GM03348 (cell line): ENCODE measurements at places on chromosomes 2 and 18.

- DNase-seq = no peak
These were observed 19.0 kb downstream of the SNED1 start for GRCh38 chr2:241017228-241017940.

GRCh38 chr2:146244131-146244530, 1600.7 kb upstream of the ACVR2A start:
- DNase-seq = no peak

GRCh38 chr2:15812187-15812780, 128.1 kb upstream of the MYCN start:
- DNase-seq = no peak

DNA sequence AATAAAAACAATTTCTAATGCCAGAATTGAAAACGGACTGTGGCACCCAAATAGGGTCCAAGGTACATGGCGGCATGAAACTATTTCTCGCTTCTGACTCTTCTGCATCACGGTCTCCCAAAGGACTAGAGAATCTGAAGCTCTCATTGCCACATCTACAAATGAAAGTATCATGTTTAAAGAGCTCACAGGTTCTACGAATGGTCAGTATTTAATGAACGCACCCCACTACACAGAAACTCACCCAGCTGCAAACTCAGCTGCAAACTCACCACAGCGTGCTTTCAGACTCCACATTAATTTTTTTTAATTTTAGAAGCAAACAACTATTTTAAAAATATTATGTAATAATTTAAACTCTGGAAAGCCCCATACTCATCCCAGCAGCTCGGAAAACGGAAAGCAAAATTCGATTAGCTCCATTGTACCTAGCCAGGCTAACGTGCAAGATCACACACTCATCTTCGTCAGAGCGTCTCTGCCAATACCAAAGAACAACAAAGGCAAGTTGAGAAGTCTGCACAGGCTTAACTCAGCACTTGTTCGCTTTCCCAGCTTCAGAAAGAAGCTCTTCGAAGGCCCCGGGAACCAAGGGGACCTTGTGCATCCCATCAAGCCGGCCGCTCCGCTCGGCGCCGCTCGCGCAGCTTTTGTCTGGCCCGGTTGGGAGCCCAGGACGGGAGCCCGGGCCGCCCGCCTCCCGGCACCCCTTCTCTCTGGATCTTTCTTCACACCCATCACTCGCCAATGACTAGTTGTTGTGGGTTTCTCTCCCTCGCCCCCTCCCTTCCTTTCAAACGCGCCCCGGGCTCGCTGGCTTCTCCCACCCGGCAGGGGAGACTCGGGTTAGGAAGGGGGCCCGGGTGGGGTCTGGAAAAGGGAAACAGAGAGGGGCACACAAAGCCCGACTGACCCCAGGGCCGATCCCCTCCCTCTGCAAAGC, 785 bp downstream of the CLASP1 start:
- DNase-seq = peak; percentile 70

- DNase-seq = no peak
These were observed 75.0 kb downstream of the SOCS6 start for GRCh38 chr18:70363861-70364260.
